Right ventricle myocardium inferior (tissue), 1 donor: ENCODE measurements at places on chromosomes 12 and 14.

GRCh38 chr14:21136024-21136423, 19.8 kb downstream of the OR5AU1 start:
- no peak for DNase-seq

GRCh38 chr14:24775950-24776349, 142.0 kb upstream of the GZMB start:
- no peak for DNase-seq

GRCh38 chr12:52873832-52874572, 25.2 kb upstream of the KRT78 start:
- DNase-seq = peak; percentile 88

DNA sequence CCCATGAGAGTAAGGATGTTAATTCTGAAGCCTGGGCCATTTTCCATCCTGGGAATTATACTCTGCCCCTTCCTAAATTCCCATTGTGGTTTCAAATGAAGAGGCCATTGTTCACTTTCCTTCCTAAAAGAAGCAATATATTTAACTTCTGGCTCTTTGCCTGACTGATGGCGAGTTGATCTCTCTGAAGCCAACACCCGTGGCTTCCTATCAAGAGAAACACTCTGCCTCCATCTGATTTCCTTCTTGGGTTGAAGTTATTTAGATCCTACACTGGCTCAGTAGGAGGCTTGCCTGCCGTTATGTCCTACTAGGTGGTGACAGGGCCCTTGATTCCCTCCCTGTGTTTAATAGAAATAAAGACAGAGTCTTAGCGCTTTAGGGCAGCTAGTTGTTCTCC, 97.4 kb downstream of the PRKCH start:
- DNase-seq = no peak

GRCh38 chr12:54749191-54749818, 101.1 kb upstream of the DCD start:
- DNase-seq = no peak

DNA sequence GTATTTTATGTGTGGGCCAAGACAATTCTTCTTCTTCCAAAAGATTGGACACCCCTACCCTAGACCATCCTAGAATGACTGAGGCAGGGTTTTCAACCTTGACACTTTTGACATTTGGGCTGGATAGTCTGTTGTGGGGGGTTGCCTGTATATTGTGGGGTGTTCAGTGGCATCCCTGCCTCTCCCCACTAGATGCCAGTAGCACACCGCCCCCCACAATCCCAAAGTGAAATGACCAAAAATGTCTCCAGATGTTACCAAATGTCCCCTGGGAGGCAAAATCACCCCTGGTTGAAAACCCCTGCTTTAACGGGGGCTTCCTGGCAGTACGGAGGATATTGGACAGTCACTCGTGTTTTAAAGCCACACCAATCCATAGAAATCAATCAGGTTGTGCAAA, 219.6 kb downstream of the PHETA1 start:
- DNase-seq = no peak
